Right cardiac atrium (tissue), 5 donors: ENCODE measurements at places on chromosomes 4 and X. TPM values are rescaled to one million over a fixed set of nuclear protein-coding genes. Genes with fewer than 3 reads are reported as not detected.

DNA sequence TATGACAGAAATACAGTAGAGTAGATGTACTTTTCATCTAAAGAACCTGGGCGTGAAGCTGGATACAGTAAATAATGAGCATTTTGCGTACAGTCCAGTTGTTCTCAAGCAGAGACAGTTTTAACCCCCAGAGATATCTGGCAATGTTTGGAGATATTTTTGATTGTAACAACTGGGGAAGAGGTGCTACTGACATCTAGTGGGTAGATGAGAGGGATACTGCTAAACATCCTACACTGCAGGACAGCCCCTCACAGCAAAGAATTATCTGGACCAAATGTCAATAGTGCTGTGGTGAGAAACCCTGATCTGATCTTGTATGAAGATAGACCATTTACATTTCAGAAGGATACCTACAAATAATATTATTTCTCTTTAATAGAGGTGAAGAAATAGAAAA lies 200.2 kb upstream of the FAM47A start:
- no peak for DNase-seq

Gene FDCSP
- not detected for total RNA-seq

Gene SSX2B
- total RNA-seq = not detected

DNA sequence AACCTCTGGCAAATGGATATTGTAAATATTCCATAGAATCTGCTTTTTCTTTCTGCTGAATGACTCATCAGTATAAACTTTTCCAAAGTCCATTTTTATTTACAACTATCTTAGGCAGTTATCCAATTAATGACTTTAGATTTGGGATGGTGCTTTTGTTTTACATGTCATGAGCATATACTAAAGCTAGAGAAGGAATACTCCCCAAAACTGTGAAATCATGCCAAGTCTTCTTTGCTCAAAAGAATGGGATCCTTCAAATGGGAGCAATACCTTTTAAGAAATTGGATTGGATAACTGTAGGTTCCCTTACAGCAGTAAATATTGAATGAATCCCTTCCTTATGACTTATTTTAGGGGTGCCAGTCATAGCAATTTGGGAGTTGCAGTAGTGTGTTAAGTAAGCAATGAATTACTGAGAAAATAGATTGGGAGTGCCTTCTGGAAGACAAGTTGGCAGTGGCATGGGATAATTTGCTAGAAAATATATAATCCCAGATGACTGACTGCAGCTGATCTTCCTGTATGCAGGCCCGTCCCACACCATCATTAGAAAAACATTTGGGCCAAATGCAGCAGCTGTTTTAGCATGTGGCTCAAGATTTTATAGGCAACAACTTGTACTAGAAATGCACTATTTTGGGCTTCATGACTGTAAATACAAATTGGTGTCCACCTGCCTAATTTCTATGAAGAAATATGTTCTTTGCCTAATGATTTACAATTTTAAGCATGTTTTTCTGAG lies 2.8 kb downstream of the TMPRSS11D start:
- no peak for DNase-seq

DNA sequence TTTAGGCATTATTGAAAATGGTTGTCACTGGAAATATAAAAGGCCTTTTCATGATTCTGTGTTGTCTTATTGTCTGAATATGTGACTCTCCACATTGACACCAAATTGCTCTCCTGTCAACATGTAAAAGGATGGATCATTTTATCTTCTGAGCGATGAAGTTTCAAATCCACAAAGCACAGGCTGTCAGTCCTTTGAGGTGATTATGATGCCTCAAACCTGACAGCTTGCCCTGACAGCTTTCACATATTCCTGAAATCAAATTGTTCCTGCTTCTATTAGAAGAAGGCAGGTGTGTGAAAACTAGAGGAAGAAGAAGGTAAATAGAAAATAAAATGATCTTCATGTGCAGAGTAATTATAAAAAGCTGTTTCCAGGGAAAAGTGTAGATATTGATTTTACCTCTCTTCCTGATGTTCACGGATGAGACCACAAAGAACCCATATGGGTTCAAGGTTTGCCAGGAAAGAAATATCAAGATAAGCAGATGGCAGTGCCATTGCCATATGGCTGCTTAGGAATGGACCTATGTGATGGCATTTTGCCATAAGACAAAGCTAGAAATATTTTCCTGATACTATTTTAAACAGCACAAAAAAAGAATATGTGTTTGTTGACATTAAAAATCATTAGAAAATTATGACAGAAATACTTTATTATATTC lies 1006.3 kb upstream of the AGA start:
- no peak for DNase-seq

DNA sequence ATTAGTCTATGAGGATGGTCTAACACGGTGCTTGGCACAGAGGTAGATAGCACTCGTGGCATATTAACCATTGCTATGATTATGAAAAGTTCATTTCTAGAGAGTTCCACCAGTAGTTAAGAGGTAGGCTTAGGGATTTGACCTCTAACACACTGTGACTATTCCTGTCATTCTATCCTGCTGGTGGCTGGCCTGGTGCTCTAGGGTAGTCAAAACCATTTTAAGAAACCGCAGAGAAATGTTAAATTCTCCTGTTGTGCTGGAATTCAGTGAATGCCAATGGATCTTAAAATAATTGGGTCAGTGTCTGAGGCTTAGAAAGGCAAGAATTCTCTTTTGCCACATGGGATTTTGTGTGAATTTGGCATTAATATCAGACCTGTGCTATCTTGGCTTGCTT lies 53.9 kb downstream of the VGLL1 start:
- no peak for DNase-seq

GRCh38 chr4:75605928-75606327 lies 24.4 kb downstream of the CDKL2 start:
- DNase-seq = no peak

- no peak for DNase-seq
These were observed 105.2 kb upstream of the STX18 start for GRCh38 chr4:4647041-4647440.

Gene BMX
- 16.3 TPM for total RNA-seq

DNA sequence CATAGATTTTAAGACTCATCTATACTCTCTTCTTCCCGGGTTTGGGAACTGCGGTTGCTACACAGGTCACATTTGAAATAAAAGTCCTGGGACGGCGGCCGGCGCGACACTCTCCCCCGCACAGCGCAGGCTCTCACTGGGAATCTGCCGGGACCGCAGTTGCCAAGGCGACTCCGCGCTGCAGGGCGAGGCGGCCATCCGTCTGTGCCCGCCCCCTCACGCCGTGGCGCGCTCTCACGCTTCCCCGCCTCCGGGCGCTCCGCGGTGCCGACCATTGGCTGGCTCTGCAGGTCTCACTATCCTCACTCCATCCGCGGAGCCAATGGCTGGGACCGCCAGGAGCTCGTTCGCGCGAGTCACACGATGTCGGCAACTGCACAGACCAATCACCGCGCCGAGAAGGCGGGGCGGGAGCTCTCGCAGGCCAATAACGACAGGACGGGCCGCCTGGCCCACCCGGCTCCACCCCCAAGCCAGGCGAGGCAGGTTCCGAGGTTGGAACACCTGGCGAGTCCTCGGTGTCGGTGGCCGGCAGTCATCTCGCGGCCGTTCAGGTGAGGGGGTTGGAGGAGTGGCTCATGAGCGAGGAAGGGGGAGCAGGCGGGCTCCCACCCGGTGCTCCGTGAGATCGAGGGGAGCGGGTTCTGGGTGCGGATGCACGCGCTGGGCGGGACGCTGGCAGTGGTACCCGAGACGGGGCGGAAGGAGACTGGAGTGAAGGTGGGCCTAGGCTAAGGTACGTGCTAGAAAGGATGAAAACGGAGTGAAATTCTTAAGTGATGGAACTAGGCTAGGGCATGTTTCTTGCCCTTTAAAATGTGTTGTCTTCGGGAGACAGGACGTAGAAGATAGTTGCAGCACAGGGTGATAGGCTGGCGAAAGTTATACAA lies at the start of gene MSMO1:
Gene MSMO1 (plus strand): TSS at position 459 of the 890 bp plus-strand sequence. CDS start 5,702 bp downstream, outside the sequence.
- DNase-seq = peak; percentile 100

DNA sequence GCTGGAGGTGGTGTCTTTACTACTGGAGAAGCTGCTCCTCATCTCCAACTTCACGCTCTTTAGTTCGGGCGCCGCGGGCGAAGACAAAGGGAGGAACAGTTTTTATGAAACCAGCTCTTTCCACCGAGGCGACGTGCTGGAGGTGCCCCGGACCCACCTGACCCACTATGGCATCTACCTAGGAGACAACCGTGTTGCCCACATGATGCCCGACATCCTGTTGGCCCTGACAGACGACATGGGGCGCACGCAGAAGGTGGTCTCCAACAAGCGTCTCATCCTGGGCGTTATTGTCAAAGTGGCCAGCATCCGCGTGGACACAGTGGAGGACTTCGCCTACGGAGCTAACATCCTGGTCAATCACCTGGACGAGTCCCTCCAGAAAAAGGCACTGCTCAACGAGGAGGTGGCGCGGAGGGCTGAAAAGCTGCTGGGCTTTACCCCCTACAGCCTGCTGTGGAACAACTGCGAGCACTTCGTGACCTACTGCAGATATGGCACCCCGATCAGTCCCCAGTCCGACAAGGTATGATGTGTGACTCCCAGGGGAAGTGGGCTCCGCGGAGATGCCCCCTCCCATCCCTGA lies 634 bp downstream of the LRAT start:
- DNase-seq = no peak

- DNase-seq = no peak
These were observed 4.2 kb downstream of the TACC3 start for GRCh38 chr4:1725521-1725920.

- no peak for DNase-seq
These were observed 538.7 kb upstream of the SMIM31 start for GRCh38 chr4:164215113-164215741.

Gene NCBP2L
- not detected for total RNA-seq
